Ecto neural progenitor cell (in vitro differentiated cells): ENCODE measurements at places on chromosomes 1 and 21.

GRCh38 chr1:53968125-53968513 lies 22.0 kb downstream of the LRRC42 start:
- no peak for DNase-seq

DNA sequence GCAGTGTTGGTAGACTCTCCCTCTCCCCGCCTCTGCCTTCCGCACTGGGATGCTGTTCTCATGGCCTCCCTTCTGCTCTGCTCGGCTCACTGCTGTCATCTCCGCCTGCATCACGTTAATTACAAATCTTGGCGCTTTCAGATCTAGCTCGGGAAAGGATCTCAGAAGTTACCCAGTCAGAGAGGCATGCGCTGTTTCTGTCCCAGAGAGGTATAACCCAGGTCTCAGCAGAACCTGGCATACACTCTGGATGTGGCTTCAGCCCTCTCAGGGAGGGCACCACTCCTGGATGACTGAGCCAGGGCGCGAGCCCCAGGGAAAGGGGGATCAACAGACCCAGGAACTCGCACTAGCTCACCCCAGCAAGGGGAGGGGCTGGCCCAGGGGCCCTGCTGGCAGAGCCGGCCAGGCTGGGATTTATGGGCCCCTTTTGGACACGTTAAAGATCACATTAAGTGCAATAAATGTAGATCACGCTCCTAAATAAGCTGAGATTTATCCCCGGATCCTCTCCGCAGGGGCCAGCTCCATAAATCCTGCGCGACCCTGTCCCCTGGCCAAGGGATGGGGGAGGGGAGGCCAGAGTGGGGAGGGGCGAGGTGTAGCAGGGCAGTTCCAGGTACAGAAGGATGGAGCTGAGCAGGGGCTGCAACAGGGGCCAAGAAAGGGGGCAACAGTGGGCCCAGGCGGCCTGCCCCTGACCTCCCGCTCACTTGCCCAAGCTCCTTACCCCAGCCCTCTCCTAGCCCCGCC lies 101.3 kb upstream of the ZBTB40 start:
- no peak for DNase-seq

- DNase-seq = no peak
Measured at GRCh38 chr1:59653968-59654367, 160.8 kb upstream of the HOOK1 start.

DNA sequence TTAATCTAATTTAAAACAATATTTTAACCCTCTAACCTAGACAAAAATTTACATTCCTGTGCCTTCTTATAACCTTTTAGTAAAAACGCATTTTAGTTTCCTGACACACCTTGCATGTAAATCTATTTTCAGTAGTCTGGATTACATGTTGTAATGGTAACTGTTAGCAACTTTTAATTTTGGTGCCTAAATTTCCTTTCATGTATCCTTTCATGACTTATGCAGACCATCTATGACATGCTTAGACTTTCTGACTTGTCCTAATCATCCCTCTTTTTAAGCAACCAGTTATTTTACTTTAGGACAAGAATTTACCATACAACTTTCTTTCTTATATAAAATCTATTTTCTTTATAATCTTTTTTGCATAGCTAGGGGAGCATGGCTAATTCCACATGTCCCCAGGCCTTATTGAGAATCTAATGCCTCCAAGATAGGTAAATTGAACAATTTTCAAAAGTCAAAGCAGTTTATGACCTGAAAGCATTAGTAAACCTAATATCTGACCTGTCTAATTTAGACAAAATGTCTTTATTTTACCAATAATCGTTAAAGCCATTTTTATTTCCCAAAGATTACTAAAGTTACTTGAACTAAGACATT lies 57.5 kb upstream of the IL12RB2 start:
- DNase-seq = no peak
